Fibroblast of lung (primary cell): ENCODE measurements at places on chromosomes 2 and 18. TPM values are rescaled to one million over a fixed set of nuclear protein-coding genes. Genes with fewer than 3 reads are reported as not detected.

CRIM1 gene
- 135 and 364 TPM in 2 replicates for total RNA-seq

C2orf74 gene
- 20.5 and 21.5 TPM in 2 replicates for total RNA-seq

GRCh38 chr2:175575346-175576258 lies 394.1 kb upstream of the ATP5MC3 start:
- no peak for DNase-seq

DNA sequence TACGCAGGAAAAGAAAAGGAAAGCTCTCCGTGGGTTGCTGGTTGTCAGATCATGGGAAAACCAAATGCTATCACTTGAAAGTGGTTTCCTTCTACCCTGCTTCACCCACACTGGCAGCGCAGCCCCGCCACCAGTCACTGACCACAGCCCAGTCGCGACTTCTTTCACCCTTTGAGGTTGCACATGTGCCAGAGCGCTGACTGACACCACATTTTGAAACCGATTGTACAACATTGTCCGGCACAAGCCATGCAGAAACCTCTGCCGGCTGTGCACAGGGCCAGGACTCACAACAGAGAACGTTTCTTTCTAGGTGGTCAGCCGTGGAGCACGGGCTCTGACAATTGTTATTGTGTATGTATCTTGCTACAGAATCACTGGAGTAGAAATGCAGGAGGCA lies 827.2 kb upstream of the POU3F3 start:
- no peak for DNase-seq

GRCh38 chr2:217008794-217009193 lies 148.9 kb upstream of the TNP1 start:
- DNase-seq = no peak

GYPC gene
- total RNA-seq = 135 and 244 TPM in 2 replicates

DNA sequence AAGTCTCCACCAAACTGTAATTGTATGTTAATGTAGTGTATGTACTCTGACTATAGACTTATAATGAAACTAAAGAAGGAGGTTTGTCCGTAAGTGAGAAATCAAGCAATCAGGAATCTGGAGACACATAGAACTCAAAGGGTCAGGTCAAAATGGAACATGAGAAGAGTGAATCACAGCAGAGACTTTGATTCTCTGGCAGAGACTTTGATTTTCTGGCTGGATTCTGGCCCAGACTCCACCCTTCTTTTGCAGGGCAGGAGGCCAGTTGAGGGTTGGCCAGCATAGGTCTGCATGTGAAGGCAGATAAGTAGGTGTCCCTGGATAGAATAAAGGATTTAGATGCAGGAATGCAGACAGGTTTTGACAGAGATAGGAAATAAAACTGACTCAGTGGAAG lies 11.0 kb upstream of the NCKAP5 start:
- peak; percentile 79 for DNase-seq

LIMS3 gene
- 6.3 TPM in 1 of 2 replicates, not detected in the other for total RNA-seq

SERPINB7 gene
- total RNA-seq = 1.0 and 3.0 TPM in 2 replicates

DNA sequence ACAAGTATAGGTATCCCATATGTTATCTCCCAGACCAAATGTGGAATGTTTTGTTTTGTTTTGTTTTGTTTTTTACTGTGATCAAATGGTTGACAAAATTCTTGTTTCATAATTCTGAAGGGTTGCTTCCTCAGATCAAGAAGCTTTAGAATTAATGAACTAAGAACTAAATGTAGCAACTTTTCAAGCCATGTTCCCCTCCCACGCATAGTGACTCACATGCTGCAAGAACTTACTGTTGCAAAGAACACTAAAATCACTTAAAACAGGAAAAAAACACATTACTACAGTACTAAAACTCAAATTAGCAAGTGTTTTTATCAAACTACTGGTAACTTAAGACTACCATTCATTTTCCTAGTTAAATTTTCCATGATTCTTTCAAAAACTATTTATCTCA lies 30.6 kb downstream of the HNRNPLL start:
- DNase-seq = peak; percentile 70

MAPRE3 gene
- total RNA-seq = 2.8 and 7.9 TPM in 2 replicates

- DNase-seq = no peak
These were observed 289.3 kb upstream of the TCF4 start for GRCh38 chr18:55877321-55877720.
